SW480 (cell line): ENCODE measurements at places on chromosomes 7 and 10.

- no peak for DNase-seq
Observed at GRCh38 chr10:58723186-58723585, 210.5 kb downstream of the BICC1 start.

DNA sequence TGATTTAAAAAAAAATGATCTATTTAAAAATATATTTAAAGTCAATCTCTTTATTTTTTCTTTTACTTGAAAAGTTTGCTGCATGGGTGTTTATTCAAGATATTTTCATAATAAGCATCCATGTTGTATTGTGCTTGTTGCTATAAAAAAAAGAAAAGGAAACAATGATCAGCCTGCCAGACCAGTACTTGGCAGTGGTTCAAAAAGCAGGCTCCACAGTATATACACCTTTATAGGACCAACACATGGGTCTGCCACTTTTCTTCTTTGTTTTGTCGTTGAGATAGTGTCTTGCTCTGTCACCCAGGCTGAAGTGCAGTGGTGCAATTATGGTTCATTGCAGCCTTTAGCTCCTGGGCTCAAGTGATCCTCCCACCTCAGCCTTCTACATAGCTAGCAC lies 228.0 kb downstream of the TWIST1 start:
- DNase-seq = no peak

- DNase-seq = no peak
Observed at GRCh38 chr7:133365917-133366316, 113.0 kb downstream of the EXOC4 start.

DNA sequence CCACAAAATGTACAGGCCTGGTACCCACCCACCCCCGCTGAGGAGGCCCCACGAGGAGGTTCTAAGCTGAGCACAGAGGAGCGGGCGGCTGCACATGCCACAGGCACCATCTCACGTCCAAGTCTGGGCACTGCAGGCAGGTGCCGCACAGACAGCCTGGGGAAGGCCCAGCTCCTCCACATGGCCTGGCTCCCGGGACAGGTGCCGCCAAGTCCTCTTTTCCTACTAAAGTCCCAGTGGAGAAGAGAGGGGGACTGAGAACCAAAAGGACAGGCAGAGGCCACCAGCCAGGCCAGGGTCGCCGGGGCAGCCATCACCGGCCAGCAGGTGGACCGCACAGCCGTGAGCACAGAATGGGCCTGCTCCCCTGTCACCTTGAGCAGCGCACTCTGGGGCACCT lies 91.1 kb downstream of the MAD1L1 start:
- DNase-seq = no peak

DNA sequence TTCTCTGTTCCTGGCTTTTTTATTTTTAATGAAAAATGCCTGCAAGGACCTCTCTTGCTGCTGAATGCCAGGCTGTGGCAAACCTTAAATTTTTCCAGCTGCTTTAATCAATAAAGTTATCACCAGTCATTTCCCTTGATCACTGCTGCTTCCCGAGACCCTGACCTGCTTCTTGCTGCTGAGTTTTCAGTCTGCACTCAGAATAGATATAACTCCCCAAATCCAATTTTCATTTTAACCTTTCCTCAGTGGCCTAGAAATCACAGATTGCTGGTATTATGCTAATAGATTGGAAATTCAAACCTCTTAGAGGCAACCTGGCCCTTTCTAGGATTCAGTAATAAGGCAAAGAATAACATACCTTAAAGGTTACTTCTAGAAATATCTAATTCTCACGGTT lies 43.7 kb downstream of the LHPP start:
- DNase-seq = no peak

DNA sequence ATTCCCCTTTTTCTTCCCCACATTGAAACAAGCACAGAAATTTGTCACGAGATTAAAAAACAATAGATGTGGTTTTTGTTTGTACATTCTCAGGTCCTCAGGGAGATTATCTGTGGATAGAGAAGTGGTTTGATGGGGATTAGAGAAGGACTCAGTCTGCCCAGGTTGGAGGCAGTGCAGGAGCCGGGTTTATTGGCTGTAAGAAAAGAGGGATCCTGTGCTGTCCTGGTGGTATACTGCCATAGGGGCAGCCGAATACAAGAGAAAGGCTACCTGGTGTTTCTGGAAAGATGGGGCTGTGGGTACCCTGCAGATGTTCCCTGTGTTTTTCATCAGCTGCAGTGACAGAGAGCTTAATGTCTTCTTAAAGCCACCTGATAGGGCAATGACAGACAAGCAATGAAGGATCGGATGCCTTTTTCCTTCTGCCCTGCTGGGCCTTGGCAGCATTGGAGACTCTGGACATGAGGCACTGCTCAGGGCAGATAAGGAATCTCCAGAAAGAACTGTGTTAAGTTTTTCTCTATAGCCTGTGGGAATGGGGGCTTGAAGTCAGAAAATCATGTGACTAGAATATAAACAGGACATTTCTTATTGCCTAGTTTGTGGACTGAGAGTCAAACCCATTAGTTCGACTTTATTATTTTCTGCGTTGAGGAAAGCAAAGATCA lies 18.1 kb upstream of the GPR141 start:
- no peak for DNase-seq

GRCh38 chr10:24826009-24826408 lies 102.3 kb upstream of the ARHGAP21 start:
- DNase-seq = peak; percentile 57

- no peak for DNase-seq
Observed at GRCh38 chr10:128483216-128483615, 357.0 kb upstream of the MKI67 start.

DNA sequence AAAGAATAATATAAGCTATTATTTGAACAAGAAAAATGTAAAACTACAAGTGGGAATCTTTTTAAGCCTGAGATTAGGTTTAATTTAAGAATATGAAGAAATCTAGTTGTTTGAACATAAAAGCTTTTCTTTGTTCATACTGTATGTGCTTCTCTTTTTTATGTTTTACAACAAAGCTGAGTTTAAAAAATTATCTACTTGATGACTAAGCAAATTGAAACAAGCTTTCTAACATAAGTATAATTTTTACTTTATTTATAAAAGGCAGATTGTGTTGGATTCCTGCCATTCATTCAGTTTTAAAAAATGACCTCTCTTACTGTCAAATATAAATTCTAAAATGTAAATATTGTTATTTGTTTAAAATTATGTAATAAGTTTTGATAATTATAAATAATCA lies 958.2 kb downstream of the DNAJB9 start:
- no peak for DNase-seq

DNA sequence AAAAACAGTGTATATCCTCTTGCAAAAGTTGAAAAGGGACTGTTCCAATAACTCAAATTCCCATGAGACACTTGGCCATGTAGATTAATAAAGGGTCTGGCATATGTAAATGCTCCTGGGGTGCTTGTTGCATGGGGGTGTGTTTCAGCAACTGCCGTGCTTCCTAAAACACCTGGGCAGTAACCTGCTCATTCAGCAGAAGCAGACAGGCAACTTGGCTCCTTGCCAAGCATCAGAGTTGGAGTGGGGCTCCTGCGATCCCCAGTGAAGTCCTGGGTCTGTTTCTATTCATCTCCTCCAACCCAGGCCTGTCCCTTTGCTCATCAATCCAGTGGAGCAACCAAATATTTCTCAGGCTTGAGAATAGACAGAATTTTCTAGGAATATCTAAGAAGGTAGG lies 42.2 kb upstream of the ADAM12 start:
- no peak for DNase-seq

GRCh38 chr10:132069122-132069848 lies 3.5 kb downstream of the JAKMIP3 start:
- no peak for DNase-seq

GRCh38 chr7:20696002-20696605 lies 80.6 kb downstream of the ABCB5 start:
- DNase-seq = no peak

DNA sequence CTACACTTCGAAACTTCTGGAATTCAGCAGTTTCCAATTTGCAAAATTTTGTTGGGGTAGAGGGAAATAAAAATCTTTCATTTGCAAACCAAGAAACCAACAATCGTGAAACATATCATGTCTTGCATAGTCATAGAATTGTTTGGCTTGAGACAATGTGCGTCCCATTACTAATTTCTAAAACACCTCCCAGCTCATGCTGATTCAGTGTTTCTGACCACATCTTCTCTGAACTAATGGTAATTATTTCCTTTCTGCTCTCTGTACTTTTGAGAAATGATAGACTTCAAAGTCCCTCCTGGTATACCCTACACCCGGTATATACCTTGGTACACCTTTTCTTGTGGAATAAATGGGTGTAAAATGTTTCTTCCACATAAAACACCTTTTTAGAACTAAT lies 41.8 kb upstream of the TSPAN13 start:
- DNase-seq = no peak

GRCh38 chr10:23037561-23037960 lies 57.8 kb upstream of the MSRB2 start:
- no peak for DNase-seq

GRCh38 chr7:155683714-155684113 lies 39.3 kb downstream of the RBM33 start:
- no peak for DNase-seq

DNA sequence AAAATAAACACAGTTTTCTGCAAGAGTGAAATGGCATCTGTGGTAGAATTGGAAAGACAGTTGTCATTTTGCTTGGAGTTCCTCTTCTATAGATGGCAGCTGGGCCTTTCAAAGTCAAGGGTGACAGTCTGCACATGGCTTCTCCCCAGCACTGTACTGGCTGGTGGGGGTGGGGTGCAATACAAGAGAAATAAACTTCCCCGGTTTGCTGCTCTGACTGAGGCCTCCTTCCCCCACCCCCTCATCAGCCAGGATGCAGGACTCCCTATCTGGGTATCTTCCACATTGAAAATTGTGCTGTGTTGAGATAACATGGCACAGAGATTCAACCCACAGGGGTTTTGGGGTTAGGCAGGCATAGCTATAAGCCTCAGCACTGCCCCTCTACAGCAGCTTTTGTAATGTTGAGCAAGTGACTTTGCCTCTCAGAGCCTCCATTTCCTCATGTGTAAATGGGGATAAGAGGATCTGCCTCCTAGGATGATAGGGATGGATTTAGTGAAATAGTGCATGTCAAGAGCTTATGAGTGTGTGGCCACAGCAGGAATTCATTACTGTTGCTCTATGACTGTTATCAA lies 85.8 kb upstream of the WDR11 start:
- DNase-seq = no peak

DNA sequence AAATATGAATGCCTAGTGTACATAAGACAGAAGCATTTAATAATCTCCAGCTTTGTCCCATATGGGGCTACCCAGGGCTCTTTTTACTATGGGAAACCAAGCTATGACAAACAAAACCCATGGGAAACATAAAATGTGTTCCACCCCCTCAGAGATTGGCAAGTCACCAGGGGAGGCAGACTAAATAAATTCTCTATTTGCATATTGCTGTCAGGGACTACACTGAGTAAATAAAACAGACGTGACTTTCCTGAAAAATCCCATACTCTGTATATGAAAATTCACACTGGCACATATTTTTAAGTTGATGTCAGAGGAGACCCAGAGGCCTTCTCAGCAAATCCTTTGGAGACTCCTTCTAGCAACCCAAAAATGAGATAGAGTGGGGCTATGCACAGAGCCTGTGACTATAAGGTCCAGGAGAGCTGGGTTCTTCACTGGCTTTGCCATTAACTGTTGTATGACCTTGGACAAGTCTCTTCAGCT lies 44.0 kb upstream of the HPSE2 start:
- DNase-seq = no peak
